ENCODE measurements at places on chromosomes 6 and 20. TPM values are rescaled to one million over a fixed set of nuclear protein-coding genes. Genes with fewer than 3 reads are reported as not detected.

DNA sequence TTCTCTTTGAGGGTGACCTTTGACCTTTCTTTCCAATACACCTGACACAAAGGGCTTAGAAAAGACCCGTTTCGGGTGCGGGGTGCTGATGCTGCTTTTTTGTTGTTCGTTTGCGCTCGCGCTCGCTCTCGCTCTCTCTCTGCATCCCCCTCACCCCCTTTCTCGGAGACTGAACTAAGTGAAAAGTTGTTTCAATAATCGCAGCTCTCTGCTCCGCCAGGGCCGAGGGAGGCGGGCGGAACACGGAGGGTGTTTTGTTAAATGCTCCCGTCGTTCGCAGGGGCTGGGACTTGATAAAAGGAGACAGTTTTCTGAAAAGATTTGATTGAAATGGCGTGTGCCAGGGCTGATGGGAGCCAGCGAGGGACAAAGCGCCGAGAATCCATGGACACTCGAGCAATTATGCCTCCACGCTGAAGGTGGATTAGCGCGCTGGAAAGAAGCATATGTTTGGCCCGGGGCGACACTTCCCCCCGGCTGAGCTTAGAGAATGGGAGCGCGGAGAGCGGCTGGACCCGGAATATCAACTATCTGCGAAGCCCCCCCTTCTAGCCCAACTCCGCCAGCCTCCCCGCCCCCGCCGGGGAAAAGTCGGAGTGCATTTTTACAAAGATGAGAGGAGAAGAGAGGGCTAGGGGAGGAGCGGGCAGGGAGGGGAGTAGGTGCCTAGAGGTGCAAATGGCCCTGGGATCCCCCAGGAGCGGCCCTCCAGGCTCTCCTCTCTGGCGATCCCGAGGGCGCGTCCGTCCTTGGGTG lies 25.0 kb downstream of the TFAP2A start:
- no peak for DNase-seq
- H3K27ac ChIP-seq = no peak overlapping the region
- no peaks in the 10 kb centered on the region for H3K4me1 ChIP-seq
- peaks cover 49% of the 10 kb centered on the region for H3K27me3 ChIP-seq
- no peaks in the 10 kb centered on the region for H3K36me3 ChIP-seq

- DNase-seq = no peak
- H3K27ac ChIP-seq = no peak overlapping the region
- peaks cover 47% of the 10 kb centered on the region for H3K4me1 ChIP-seq
- no peaks in the 10 kb centered on the region for H3K27me3 ChIP-seq
- H3K4me3 ChIP-seq = no peak overlapping the region
These were observed 5.8 kb downstream of the IFNGR1 start for GRCh38 chr6:137213331-137213740.

DUSP15 gene
- 0.61 TPM for total RNA-seq

CTCFL gene
- total RNA-seq = 0.05 TPM

DNA sequence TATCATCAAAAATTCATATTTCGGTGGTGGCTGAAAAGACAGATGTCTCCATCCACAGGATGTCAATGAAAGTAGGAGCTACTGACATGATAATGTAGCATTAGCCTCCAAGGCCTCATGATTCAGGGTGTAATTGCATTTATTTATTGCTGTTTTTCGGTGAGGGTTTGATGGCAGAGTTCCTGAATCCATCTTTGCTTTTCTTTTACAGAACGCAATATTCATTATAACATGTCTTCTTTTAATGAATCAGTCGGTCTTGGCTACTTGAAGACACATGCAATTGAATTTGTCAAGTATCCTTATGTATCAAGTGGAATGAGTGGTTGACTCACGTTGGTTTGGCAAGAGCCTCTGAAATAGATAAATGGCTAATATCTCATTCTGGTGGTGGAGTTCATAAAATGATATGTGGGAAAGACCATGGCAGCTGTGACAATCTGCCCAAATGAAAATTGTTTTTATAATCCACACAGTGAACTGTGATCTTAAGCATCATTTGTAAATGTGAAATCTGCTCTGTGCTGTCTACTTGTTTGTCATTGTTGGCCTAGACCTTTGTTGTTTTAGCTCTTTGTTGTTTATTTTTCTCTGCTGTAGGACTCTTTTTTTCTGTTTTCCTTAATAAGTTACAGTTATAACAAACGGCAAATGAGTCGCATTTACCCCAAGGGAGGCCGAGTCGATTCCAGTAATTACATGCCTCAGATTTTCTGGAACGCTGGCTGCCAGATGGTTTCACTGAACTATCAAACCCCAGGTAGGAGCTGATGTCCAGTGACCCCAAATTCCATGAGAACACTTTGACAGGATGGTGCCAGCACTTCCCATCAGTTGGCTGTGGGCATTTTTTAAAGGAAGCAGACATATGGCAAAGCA lies 105.7 kb upstream of the LAMP5 start:
- H3K4me3 ChIP-seq = no peak overlapping the region
- no peaks in the 10 kb centered on the region for H3K27me3 ChIP-seq
- DNase-seq = no peak
- H3K4me1 ChIP-seq = no peaks in the 10 kb centered on the region
- H3K27ac ChIP-seq = no peak overlapping the region

DNA sequence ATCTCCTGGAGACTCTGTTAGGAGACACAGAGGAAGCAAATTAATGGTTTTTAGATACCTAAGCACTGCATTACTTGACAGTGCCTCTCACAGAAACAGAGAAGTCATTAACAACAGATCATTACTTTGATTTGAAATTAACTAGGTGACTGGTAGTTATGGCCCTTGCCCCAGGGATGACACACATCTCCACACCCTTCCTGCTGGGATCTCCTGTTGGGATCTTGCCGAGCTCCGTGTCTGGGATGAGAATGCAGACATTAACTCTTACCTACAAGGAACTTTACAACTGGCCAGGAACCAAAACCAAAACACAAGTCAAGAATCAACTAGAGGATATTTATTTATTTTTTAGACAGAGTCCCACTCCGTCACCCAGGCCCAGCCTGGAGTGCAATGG lies 2.2 kb upstream of the PRELID3B start:
- no peaks in the 10 kb centered on the region for H3K27me3 ChIP-seq
- no peaks in the 10 kb centered on the region for H3K36me3 ChIP-seq
- H3K4me3 ChIP-seq = no peak overlapping the region
- H3K4me1 ChIP-seq = peaks cover 17% of the 10 kb centered on the region

DNA sequence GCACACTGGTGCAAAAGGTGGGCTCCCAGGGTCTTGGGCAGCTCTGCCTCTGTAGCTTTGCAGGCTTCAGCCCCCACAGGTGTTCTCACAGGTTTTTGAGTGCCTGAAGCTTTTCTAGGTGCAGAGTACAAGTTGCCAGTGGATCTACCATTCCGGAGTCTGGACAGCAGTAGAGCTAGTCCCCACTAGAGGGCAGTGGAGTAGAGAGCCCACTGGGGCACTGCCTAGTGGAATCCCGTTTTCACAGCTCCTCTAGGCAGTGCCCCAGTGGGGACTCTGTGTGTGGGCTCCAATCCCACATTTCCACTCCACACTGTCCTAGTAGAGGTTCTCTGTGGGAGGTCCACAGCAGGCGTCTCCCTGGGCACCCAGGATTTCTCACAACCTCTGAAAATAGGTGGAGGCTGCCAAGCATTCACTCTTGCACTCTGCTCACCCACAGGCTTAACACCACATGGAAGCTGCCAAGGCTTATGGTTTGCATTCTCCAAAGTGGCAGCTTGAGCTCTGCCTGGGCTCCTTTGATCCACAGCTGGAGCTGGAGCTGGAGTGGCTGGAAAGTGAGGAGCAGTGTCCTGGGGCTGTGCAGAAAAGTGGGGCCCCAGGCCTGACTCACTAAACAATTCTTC lies 86.3 kb upstream of the PROKR2 start:
- H3K4me1 ChIP-seq = no peaks in the 10 kb centered on the region
- no peaks in the 10 kb centered on the region for H3K27me3 ChIP-seq
- no peak overlapping the region for H3K4me3 ChIP-seq
- DNase-seq = no peak
- no peak overlapping the region for H3K27ac ChIP-seq

GRCh38 chr6:98944168-98944567 lies 3.6 kb downstream of the FBXL4 start:
- H3K4me1 ChIP-seq = peaks cover 27% of the 10 kb centered on the region
- no peaks in the 10 kb centered on the region for H3K27me3 ChIP-seq
- H3K27ac ChIP-seq = no peak overlapping the region
- H3K36me3 ChIP-seq = no peaks in the 10 kb centered on the region
- no peak overlapping the region for H3K4me3 ChIP-seq
- DNase-seq = no peak

- no peak overlapping the region for H3K4me3 ChIP-seq
- H3K27me3 ChIP-seq = no peaks in the 10 kb centered on the region
- H3K27ac ChIP-seq = no peak overlapping the region
- H3K36me3 ChIP-seq = no peaks in the 10 kb centered on the region
- peaks cover 2% of the 10 kb centered on the region for H3K4me1 ChIP-seq
These were observed 80.4 kb upstream of the RIPOR2 start for GRCh38 chr6:25016014-25016720.

DNA sequence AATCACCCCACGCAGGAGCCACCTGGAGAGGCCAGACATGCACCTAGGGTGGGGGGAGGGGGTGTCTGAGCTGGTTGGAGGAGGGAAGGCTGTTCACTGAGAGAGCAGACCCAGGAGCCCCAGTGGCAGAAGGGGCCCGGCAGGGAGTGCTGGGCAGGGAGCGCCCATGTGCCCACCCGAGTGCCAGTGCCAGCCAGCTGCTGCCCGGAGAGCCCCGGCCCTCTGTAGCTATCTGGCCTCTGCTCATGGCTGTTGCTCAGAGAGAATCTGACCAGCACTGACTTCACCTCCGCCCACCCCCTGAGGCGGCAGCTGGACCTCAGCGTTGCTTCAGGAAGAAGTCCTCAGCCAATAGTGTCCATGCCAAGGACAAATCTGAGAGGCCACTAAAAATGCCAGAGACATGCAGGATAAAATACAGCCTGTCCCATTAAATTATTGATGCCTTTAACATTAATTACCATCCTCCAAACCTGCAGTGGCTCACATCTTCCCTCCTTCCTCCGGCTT lies 22.8 kb downstream of the SLC17A9 start:
- no peaks in the 10 kb centered on the region for H3K4me1 ChIP-seq
- DNase-seq = no peak
- H3K4me3 ChIP-seq = no peak overlapping the region
- no peaks in the 10 kb centered on the region for H3K27me3 ChIP-seq
- H3K27ac ChIP-seq = no peak overlapping the region

DNA sequence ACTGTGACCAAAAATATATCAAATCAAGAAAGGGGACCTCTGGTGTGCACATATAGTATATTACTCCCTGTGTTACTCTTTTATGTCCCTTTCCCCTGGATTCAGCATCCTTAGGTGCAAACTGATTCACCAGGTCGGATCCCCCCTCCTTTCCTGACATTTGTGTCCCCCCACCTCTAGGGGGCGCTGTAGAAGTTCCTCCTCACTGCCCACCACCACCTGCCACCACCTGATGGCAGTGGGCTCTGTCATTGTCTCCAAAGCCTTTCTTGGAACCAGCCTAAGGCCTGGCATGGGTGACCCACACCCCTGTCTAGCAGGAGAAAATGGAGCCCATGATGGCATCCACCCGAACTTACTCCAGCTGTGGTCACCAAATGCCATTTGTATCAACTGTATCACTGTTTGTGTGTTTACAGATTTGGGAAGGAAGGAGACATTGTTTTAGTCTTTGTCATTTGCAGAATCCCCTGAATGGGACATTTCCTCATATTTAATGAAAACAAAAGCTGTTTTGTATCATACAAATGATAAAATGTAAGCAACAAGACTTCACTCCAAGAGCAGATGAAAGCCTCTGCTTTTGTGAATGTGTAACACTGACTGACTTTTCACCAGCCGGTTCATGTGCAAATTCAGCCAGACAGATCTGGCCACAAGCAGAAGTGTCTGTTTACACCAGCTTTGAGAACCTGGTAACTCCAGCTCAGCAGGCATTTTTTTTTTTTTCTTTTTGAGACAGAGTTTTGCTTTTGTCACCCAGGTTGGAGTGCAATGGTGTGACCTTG lies 66.2 kb downstream of the ARMC2 start:
- no peaks in the 10 kb centered on the region for H3K36me3 ChIP-seq
- no peaks in the 10 kb centered on the region for H3K27me3 ChIP-seq
- H3K4me3 ChIP-seq = no peak overlapping the region

THEMIS gene
- 0.59 TPM for total RNA-seq

FABP7 gene
- total RNA-seq = not detected

DNA sequence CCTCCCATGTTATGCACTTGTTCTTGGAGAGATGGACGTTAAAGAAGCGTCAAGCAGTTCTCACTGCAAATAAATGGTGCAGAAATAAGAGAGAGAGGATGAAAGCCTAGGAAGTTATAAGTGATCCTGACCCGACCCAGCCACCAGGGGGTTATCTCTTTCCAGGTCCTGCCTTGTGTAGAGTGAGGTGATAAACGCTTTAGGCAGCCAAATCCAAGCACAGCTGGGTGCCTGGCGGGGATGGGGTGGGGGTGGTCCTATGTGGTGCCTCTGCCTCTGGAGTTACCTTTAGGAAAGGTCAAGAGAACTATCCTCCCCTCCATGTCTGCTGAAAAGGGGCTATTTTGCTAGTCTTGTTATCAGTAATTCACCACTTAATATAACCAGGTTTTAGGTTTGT lies 9.2 kb upstream of the TFAP2A start:
- H3K4me1 ChIP-seq = peaks cover 18% of the 10 kb centered on the region
- DNase-seq = no peak
- no peak overlapping the region for H3K27ac ChIP-seq
- peaks cover 40% of the 10 kb centered on the region for H3K27me3 ChIP-seq

GRCh38 chr20:15411781-15412180 lies 1074.4 kb upstream of the FLRT3 start:
- no peaks in the 10 kb centered on the region for H3K27me3 ChIP-seq
- no peak for DNase-seq
- no peaks in the 10 kb centered on the region for H3K36me3 ChIP-seq
- H3K4me3 ChIP-seq = no peak overlapping the region
- no peak overlapping the region for H3K27ac ChIP-seq

- DNase-seq = no peak
- no peaks in the 10 kb centered on the region for H3K36me3 ChIP-seq
- no peaks in the 10 kb centered on the region for H3K27me3 ChIP-seq
- H3K4me1 ChIP-seq = no peaks in the 10 kb centered on the region
- H3K27ac ChIP-seq = no peak overlapping the region
These were observed 458.7 kb upstream of the HSF2 start for GRCh38 chr6:121940728-121941127.

DNA sequence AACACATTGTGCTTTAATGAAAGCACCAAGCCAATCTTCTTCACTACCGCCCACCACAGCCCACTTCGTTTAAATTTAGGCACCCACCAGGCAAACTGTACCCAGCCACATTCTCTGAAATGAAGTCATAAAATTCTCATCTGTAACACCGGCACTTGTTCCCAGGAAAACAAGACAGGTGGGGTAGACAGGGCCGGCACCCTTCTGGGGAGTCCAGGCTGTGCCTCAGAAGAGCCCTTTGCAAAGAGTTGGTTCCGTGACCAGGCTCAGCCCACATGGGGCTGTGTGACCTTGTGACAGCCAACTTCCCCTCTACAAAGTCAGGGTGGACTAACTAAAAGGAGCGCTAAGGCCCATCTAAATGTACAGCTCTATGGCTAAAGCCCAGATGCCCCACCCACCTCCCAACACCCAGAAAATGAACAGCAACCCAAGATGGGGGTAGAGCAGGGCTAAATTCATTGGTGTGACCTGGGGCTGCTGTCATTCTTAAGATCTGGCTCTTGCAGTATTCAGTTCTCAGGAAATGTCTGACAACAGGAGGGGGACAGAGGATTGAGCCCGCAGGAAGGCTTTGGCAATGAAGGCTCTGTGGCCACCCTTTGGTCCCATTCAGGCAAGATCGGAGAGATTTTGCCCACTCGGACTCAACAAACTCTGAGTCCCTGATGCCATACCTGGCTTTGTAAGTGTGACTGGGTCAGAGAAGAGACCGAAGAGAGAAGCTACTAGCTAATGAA lies 56.7 kb downstream of the TRERF1 start:
- no peak overlapping the region for H3K27ac ChIP-seq
- H3K4me1 ChIP-seq = no peaks in the 10 kb centered on the region
- H3K27me3 ChIP-seq = no peaks in the 10 kb centered on the region
- H3K36me3 ChIP-seq = no peaks in the 10 kb centered on the region

SCRT2 gene
- not detected for total RNA-seq
